Right renal cortex interstitium (tissue), 3 donors: ENCODE measurements at places on chromosomes 3 and 15.

- no peak for DNase-seq
Measured at GRCh38 chr3:136950623-136951022, 7.2 kb upstream of the IL20RB start.

DNA sequence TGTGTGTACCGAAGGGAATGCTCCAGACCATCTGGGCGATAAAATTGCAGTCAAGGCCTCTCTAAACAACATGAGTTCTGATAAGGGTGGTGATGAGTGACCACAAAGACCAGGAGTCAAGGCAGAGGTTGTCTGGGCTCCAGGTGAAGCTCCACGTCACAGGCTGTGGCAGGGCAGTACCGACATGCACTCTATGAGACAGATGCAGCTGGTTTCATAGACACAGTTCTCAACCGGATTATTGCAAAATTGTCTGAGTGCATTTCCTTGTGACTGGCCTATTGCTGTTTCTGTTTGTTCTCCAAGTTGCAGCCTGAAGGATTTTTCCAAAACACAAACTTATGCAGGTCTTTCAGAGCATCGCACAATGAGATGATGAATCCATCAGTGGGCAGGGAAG, 157.5 kb upstream of the HES1 start:
- no peak for DNase-seq

DNA sequence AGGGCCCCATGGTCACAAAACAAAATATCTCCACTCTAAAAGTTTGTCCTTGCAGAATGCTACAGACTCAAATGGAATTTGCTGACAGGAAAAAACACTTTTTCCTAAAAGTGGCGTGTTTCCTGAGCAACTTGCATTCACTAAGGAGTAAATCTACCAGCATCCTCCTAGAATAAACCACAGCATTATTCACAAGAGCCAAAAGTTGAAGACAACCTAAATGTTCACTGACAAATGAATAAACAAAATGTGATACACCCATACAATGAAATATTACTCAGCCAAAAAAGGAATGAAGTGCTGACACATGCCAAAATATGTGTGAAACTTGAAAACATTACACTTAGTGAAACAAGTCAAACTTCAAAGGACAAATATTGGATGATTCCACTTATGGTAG, 28.9 kb downstream of the ITGB5 start:
- DNase-seq, result no peak

- no peak for DNase-seq
Measured at GRCh38 chr3:153903430-153903829, 217.8 kb upstream of the ARHGEF26 start.

DNA sequence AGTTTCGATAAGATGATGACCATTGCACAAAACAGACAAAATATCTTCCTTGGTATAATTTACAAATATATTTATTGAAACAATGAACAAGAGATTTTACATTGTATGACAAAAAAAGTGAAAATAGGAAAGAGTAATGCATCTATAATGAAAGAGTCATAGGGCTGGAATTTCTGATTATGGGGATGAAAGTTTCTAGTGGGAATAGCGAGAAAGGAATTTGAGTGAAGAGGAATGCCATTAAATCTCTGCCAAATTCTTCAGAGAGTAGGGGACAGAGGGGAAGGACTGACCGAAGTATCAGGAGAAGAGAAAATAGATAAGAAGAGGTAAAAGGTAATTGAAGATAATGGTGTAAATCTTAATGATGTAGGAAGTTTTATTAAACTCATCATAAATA, 125.4 kb downstream of the VGLL3 start:
- DNase-seq, result no peak

- no peak for DNase-seq
Measured at GRCh38 chr15:70088887-70089691, 8.6 kb downstream of the TLE3 start.

DNA sequence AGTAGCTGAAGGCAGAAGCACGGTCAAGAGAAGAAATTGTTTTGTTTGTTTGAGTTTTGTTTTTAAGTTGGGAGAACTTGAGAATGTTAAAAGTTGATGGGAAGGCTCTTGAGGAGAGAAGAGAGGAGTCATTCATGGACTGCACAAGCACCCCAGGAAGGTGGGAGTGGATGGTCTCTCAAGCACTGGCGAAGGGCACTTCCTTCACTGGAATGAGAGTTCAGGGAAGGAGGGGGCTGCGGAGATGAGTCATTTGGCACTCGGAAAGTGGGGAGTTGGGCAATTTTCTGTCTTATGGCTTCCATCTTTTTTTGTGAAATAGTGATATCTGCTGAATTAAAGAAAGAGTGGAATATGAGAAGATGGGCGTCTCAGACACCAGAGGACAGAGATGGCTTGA, 66.0 kb downstream of the ATP13A4 start:
- no peak for DNase-seq
